Naive thymus-derived CD4-positive, alpha-beta T cell (primary cell): ENCODE measurements at places on chromosomes 1 and 21.

DNA sequence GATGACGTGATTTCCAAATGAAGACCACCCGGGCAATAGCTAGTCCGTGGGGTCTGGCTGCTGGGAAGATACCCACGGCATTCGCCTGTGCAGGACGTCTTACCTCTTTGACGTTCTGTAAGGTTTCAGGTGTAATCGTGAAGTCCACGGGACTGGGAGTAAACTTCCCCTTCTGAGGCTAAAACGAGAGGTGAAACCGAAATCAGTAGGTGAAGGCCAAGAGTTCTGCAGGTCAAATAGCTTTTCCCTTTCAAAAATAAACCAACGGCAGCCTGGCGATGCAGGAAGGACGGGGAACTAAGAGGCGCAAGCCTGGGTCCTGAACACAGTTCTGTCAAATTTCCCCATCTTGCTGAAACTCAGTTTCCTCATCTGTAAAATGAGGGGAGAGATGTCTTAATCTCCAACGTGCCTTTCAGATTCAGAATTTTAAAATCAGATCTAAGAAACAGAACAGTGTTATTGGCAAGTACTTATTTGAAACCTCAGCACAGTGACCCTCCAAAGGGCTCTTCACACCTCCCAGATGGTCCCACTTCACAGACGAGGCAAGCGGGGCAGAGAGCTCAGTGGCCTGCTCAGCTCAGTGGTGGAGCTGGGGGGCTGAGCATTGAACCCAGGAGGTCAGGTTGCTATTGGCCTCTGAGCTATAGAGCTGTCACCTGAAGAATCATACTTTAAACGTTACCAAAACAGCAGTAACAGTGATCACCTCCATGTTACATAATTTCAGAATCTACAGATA, 34.7 kb downstream of the VPS26C start:
- no peak for DNase-seq

DNA sequence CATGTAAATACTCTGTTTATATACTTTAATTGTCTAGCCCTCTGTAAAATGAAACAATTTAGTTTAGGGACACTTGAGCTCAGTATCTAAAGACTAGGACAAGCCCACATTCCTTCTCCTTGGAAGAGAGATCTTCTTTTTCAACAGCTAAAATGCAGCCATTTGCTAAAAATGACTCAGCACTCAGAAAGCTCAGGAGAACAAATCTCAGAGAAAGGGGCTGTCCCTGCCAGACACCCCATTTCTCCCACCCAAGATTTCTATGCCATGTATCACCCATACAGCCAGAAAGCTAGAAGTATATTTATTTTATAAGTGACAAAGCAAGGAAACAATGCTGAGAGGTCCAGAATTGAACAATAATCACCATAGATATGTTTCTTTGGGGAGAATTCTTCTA, 23.2 kb upstream of the PRDX6 start:
- DNase-seq, result no peak

GRCh38 chr1:5724847-5725246, 267.4 kb downstream of the NPHP4 start:
- DNase-seq, result no peak

GRCh38 chr1:228781161-228781808, 46.0 kb downstream of the RHOU start:
- no peak for DNase-seq

DNA sequence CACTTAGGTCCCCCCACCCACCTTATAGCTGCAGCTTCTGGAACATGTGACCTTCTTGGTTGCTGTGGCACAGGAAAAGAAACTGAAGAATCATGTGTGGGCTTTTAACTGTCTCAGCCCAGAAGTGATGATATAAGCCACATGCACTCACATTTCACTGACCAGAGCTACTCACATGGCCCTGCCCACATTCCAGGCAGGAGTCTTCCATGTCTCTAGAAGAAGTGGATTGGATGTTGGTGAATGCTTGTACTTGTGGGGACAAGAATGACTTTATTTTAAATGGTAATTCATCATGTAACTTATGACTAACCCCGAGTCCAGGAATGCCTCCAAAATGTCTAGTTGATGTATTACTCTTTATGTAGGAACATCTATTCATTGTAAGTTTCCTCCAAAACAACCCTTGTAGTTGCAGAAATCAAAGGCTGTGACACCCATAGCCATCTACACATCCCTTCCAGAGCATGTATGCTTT, 15.8 kb upstream of the CAMK1G start:
- DNase-seq, result no peak

- DNase-seq, result no peak
Observed at GRCh38 chr1:91428182-91428798, 23.7 kb upstream of the HFM1 start.

DNA sequence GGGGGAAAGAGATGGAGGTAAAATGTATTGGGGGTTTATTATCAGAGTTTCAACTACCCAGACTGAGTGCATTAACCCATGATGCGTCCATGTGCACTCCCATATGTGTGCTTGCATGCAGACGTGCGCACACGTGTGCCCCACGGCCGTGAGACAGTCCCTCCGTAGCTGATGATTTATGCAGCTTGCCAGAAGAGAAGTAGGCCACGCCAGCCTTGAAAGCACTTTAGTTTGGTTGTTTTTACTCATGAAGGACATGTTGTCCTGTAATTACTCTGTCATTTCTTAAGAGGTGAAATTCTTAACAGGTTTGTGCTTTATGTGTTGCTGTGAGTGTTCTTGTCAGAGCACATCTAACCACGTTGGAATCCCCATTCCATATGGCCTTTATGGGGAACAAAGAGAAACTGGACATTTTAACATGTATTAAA, 467.8 kb downstream of the LMO4 start:
- DNase-seq, result no peak

DNA sequence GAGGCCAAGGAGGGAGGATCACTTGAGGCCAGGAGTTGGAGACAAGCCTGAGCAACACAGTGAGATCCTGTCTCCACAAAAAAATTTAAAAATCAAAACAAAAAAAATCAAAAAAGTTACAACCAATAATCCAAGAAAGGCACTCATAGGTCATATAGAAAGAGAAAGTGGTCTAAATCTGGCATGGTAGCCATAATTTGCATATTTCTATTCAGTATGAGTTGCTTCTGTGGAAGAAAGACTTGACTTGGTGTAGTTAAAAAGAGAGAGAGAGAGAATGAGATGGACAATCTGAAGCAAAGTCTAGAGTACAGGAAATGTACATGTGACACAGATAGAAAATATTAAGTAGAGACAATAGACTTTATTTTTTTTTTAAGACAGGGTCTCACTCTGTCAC, 22.5 kb downstream of the JMJD4 start:
- no peak for DNase-seq

- DNase-seq, result no peak
Observed at GRCh38 chr1:37947364-37947763, 511 bp upstream of the INPP5B start.

DNA sequence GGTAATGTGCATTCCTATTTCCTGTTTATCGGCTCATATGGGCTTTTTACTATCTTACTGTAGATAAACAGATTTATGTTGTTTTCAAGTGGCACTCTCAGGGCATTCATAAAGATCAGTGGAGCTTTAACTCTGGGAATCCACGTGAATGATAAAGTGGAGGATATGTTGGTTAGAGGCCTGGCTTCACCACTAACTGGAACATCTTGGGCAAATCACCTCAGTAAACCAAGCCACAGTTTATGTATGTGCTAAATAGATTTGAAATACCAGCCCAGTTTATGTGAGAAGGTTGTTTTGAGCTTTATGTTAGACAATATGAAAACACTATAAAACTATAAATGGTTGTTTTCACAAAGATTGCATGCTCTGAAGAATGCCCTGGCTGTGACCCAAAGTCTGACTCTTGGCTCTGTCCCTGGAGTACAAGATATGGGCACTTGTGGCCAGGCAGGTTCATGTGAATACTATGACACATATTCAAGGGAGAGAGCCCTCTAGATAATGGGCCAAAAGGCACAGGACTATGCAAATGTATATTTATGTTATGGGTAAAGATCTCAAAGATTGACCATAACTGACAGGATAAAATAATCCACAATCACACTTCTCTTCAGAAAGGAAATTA, 36.7 kb downstream of the FAM163A start:
- DNase-seq, result no peak

DNA sequence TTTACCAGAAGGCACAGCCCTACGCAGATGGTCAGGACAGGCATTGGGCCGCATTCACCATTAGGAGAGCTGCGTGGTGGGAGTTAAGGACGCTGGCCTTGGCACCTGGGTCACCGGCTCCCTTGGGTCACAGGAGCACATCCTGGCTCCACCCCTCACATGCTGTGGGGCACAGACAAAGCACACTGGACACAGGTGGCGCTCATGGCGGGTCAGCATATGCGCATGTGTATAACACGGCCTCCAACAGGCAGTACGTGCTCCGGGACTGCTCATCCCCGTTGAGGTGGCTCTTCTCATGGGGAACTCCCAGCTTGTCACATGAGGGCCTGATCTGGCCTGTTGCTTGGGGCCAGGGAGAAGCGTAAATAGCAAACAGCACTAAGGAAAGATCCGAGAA, 25.0 kb downstream of the PGBD5 start:
- DNase-seq, result no peak

DNA sequence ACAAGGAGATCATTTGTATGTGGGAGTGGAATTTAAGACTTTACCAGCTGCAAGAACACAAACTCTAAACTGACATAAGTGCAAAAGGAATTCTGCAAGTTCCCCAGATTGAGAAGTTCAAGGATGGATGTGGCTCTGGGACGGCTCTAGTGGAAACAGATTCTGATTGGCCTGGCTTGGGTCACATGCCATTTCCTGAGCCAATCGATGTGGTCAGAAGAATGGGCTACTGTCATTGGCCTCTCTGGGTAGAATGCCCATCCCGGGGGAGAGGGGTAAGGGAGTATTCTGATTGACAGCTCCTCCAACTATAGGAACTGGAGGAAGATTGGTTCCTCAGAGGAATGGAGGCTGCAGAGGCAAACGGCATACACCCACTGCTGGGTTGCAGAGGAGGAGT, 6.0 kb upstream of the IFNLR1 start:
- DNase-seq, result no peak

DNA sequence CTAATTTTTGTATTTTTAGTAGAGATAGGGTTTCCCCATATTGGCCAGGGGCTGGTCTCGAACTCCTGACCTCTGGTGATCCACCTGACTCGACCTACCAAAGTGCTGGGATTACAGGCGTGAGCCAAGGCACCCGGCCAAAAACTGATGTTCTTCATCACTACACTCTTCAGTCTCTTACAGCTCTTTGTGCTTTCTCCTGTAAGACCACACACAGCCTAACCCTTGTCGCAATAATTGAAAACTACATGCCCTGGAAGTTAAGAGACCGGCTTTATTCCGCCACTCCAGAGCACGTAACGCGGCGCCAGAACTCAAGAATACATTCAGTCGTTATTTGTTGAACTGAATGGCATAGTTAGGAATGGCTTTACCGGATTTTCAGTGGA, 552 bp downstream of the GPATCH4 start:
- no peak for DNase-seq

- DNase-seq, result no peak
Observed at GRCh38 chr1:197360068-197360467, 92.0 kb downstream of the CRB1 start.

DNA sequence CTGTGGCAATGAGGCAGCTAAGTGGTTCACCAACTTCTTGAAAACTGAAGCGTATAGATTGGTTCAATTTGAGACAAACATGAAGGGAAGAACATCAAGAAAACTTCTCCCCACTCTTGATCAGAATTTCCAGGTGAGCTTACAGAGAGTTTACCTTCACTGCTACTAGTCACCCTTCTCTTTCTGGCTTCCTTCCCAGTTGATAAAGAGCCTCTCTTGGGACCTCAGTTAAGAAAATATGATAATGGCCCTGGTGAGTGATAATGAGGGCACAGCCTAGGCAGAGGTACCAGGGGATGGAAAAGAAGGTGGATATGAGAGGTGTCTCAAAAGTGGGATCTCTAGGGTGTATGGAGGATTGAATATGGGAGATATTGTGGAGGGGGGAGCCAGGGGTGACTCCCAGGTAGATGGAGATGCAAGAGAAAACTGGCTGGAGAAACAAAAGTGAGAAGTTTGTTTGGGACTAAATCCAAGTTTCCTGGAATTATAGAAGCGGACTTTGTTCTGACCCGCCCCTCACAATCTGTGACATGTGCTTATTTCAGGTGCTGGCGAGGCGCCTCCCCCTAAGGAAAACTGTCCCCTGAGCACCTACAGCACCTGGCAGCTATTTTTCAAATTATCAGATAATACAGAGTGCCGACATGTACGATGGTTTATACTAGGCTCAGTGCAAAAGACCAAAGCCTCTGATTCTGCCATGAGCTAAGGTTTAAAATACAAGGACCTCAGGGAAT, 13.7 kb downstream of the MTARC2 start:
- no peak for DNase-seq

GRCh38 chr1:219773775-219774174, 154.6 kb downstream of the SLC30A10 start:
- DNase-seq, result no peak

DNA sequence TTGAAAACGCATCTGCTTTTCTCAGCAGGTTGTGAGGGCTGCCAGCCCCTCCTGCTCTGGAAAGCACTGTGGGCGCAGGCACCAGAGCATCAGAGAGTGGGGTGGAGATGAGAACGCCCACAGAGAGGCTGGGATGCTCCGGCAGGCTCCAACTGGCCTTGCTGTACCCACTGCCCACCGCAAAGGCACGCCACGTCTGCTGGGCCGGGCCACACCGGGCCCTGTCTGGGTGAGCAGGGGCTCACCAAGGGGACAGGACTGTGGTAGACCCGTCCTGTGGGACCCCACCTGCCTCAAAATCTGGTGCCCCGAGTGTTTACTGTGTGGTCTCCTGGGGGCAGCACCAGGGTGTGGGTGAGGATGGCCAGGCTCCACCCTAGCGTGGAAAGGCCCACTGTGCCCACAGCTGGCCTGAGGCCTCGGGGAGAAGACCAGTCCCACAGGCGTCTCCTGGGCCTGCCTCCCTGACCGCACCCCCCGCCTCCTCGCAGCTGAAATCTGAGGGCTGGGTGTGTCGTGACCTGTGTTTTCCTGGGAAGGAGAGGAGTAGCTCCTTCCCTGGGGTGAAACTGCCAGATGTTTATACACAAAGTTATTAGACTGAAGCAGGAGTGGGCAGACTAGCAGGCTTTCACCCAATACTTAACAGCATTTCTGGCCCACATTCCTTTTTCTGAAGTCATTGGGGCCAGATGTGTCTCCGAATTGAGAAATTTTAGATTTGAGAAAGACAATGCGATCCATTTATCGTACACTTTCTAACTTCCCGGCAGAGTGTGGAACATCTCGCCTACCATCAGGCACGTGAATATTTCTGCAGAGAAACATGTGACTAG, 53.8 kb downstream of the STUM start:
- DNase-seq, result no peak

- DNase-seq, result no peak
Observed at GRCh38 chr1:2606396-2606880, 19.9 kb downstream of the PRXL2B start.

DNA sequence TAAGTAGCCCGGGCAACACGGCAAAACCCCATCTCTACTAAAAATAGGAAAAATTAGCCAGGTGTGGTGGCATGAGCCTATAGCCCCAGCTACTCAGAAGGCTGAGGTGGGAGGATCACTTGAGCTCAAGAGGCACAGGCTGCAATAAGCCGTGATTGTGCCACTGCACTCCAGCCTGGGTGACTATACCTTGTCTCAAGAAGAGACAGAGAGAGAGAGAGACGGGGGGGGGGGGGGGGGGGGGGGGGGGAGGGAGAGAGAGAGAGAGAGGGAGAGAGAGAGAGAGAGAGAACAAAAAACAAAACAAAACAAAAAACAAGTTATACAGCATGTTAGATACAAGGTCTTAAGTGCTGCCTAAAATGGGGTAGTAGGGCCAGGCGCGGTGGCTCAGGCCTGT, 77.8 kb upstream of the ZNF281 start:
- no peak for DNase-seq

- peak; percentile 76 for DNase-seq
Observed at GRCh38 chr1:10510520-10511493, 36.1 kb downstream of the PEX14 start.

- DNase-seq, result peak; percentile 52
Observed at GRCh38 chr1:227885135-227885647, 62.5 kb downstream of the WNT9A start.
